ENCODE measurements at places on chromosomes 11 and 22.
A peak's percentile ranks its signal among the peaks of the same experiment; 100 is the strongest.

- DNase-seq, result no peak
Measured at GRCh38 chr22:33073989-33074418, 15.8 kb upstream of the SYN3 start.

DNA sequence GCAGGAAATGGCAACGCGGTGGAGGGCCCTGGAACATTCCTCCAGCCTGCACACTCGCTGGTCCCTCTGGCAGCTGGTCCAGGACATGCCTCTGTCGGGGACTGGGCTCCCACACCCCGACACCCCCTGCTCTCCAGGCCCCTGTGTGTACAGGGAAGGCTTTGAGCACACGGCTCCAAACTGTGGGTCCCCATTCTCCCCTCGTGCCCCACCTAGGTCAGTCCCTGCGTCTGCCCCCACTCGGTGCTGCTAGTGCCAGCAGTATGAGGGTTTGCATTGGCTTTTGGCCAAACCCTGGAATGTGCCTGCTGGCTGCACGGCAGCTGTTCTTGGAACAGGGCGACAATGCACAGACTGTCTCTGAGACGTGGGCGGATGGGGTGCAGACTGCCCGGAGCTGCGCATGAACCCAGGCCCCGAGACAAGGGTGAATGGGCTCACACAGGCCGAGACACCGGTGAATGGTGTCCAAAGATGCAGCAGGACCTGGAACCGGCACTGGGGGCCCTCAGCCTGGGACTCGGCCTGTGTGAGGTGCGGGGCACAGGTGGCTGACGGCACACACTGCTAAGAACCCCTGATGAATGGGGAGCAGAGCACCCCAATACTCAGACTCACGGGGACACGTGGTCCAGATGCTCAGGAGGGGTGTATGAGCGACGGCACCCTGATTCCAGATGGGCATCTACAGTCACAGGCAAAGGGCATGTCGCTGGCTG, 7.5 kb upstream of the SYT8 start:
- peak; percentile 88 for DNase-seq

DNA sequence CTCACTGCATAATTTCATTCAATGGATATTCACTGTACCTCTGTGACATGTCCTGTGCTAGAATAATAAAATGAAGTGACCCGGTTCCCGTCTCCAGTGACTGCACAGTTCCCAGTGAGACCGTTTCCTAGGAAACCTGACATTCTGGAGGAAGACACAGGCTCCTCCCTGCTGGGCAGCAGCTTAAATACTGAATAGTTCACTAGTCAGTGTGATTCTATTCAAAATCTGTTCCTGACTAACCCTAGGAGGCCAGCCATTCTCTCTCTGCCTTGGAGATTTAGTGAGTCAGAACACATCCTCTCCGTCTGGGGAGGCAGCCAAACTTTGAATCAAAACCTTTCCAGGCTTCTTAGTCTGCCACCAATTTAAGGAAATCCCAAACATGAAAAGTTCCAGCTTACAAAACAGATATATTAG, 11.3 kb downstream of the TRIM66 start:
- DNase-seq, result peak; percentile 96

- no peak for DNase-seq
Measured at GRCh38 chr11:18254781-18255361, 6.4 kb upstream of the SAA2 start.

DNA sequence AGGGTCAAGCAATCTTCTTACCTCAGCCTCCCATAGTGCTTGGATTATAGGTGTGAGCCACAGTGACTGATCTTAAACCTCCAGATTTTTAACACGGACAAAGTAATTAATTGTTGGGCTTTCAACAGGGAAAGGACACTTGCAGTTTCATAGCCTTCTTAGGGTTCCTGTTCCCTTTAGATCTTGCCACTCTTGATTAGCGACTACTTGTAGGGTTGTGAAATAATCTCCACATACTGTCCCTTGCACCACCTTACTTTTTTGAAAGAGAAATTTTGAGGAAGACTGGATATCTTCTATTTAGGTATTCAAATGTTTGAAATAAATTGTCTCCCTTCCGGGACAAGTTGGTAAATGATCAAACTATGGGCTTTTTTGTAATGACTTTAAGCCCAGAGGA, 7.6 kb downstream of the MS4A4E start:
- no peak for DNase-seq

GRCh38 chr11:76835928-76836612, 24.6 kb upstream of the ACER3 start:
- DNase-seq, result peak; percentile 93

GRCh38 chr11:64226507-64227051, 505 bp downstream of the NUDT22 start:
- no peak for DNase-seq

Data from adipocyte (in vitro differentiated cells).